ENCODE measurements at places on chromosomes 7 and 10.

DNA sequence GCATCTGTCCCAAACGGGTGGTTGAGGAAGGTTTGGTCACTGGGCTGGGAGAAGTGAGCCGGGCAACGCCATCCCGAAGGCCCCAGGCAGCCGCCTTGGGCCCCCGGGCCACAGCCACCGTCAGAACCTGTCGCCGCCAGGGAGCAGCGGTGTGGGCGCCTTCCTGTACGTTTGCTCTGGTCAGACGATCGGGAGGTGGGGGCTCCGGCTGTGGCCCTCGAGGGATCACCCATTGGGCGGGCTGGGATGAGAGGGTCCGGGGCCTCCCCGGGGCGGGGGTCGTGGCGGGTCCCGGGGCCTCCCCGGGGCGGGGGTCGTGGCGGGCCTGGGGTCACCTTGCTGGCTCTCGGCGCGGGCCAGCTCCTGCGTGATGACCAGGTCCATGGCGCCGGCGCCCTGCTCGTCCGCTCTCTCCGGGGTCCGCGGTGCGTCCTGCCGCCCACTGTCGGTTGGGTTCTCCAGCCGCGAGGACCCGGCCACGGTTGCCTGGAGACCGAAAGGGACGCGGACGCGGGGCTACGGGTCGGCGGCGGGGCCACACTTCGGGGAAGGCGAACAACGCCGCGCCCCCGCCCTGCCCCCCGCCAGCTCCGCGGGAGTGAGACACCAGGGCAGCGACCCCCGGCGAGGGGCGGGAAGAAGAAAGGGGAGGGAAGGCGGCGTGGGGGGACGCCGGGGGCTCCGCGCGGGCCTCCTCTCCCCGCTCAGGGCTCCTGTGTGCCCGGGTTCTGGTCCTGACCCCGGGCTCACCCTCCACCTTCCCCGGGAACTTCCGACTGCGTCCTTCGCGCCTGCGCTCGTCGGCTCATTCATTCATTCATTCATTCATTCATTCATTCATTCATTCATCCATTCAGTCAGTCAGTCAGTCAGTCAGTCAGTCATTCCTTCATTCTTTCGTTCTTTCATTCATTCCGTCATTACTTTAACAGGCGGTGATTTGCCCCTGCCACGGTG is at the start of gene CFAP46:
TSS of gene CFAP46 (minus strand) at position 470 of the 957 bp plus-strand sequence. CDS start at position 384, 86 bp downstream.
- DNase-seq: no peak

- no peak for DNase-seq
These were observed 8.8 kb downstream of the OGDH start for GRCh38 chr7:44615149-44615611.

- no peak for DNase-seq
These were observed 241.5 kb upstream of the SP8 start for GRCh38 chr7:21028186-21028585.

GRCh38 chr10:289581-289980 is 154.3 kb downstream of the ZMYND11 start:
- DNase-seq: no peak

GRCh38 chr10:78718032-78718572 is 350.7 kb upstream of the ZMIZ1 start:
- DNase-seq: no peak

GRCh38 chr10:3963191-3963673 is 178.2 kb upstream of the KLF6 start:
- no peak for DNase-seq

GRCh38 chr10:80700760-80701444 is 163.2 kb downstream of the SH2D4B start:
- DNase-seq: no peak

- DNase-seq: no peak
These were observed 34.0 kb upstream of the NFE2L3 start for GRCh38 chr7:26117970-26118369.

- no peak for DNase-seq
These were observed 35.3 kb downstream of the SMURF1 start for GRCh38 chr7:99108613-99109012.

DNA sequence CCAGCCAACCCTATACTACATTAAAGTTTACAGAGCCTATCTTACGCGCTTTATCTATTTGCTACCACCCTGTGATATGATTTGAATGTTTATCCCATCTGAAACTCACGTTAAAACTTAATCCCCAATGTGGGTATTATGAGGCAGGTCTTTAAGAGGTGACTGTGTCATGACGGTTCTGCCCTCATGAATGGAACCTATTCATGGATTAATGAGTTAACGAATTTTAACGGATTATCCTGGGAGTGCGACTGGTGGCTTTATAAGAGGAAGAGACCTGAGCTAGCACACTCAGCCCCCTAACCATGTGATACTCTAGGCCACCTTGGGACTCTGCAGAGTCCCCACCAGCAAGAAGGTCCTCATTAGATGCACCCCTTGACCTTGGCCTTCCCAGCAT is 37.8 kb downstream of the SRPK2 start:
- no peak for DNase-seq

GRCh38 chr7:105352901-105353668 is 35.6 kb downstream of the SRPK2 start:
- no peak for DNase-seq

DNA sequence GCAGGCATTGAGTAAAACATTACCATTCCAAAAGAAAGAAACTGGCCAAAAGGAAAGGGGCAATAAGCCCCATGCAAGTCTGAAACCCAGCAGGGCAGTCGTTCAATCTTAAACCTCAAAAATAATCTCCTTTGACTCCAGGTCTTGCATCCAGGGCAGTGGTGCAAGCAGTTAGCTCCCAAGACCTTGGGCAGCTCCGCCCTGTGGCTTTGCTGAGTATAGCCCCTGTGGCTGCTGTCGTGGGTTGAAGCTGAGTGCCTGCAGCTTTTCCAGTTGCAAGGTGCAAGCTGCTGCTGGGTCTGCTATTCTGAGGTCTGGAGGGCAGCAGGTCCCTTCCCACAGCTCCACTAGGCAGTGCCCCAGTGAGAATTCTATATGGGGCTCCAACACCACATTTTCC is 580.1 kb upstream of the AUTS2 start:
- DNase-seq: no peak

GRCh38 chr7:40833888-40834234 is 699.1 kb downstream of the SUGCT start:
- no peak for DNase-seq

DNA sequence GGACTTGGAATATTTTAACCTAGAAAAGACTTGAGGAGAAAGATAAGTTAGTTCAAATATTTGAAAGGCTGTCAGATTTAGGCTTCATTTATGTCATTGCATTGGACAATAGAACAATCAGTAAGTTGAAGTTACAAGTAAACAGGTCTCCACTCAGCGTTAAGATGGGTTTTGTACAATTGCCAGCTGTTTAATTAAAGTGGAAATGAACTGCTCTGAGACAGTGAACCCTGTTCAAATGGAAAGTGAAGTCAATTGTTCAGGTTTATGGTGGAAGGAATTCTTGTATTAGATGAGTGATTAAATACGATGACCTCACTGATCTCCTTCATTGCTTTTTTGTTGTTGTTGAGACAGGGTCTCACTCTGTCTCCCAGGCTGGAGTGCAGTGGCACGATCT is 151.7 kb downstream of the PLXDC2 start:
- DNase-seq: no peak

- DNase-seq: no peak
These were observed 239.6 kb upstream of the SLC26A5 start for GRCh38 chr7:103685646-103686045.

- no peak for DNase-seq
These were observed 79.7 kb upstream of the MACROH2A2 start for GRCh38 chr10:69972981-69973397.

GRCh38 chr7:952548-953441 is 1.7 kb downstream of the ADAP1 start:
- no peak for DNase-seq

DNA sequence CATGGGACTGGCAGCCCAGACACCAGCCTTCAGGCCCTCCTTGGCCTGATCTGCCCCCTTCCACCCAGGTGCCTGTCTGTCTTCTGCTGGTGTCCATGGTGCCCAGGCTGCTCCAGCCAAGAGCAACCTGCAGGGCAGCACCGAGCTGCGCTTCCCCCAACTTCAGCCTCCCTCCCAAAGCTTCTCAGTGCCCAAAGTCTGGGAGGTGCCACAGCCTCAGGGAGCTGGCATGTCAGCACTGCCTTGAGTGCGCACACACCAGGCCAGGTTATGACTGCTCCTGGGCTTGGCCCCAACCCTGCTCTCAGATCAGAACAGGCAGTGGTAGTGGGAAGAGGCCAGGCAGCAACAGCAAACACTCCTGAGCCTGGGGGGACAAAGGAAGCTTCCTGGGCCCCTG is 304.6 kb upstream of the NRG3 start:
- no peak for DNase-seq

GRCh38 chr7:131919920-131920709 is 363.7 kb upstream of the PODXL start:
- no peak for DNase-seq

GRCh38 chr7:64691831-64692230 is 25.9 kb downstream of the ZNF107 start:
- DNase-seq: no peak

GRCh38 chr7:30424506-30424905 is 54.1 kb downstream of the NOD1 start:
- no peak for DNase-seq
